SHP77 treated with DMSO at 0.1 percent for 48 hours (cell line): ENCODE measurements at places on chromosomes 7 and 10.

GRCh38 chr10:8338177-8338766 is 283.8 kb downstream of the GATA3 start:
- no peak for DNase-seq

DNA sequence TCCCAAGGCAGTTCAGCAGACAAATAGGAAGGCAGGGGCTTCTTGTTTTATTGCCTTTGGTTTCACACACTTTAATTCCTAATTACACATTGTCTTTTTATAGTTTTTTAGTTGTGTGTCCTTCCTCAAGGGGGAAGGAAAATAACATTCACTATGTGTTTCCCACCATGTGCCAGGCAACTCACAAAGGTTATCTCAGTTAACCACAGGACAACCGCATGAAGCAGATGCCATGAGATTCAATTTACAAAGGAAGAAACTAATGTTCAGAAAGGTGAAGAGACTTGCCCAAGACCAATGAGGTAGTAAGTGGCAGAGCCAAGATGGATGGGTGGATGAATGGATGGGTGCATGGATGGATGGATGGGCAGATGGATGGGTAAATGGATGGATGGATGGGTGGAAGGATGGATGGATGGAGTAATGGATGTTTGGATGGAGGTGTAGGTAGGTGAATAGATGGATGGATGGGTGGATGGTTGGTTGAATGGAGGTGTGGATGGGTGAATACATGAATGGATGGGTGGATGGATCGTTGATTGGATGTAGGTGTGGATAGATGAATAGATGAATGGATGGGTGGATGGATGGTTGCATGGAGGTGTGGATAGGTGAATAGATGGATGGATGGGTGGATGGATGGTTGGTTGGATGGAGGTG is 77.9 kb downstream of the ARHGAP22 start:
- DNase-seq = no peak

DNA sequence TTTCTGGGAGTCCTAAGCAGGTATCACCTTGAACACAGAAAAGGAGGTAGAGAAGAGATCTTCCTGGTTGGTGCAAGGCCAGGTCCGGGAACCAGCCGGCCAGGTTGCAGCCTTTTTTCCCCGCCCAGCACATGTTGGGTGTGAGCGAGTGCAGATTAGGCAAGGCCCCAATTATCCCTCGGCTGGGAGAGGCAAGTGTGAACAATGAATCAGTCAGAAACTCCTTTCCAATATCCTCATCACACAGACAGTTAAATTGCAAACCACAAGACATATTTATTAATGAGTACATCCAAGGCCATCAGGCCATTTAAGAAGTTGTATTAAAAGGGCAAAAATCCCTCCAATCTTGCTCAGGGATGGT is 115.0 kb upstream of the AFAP1L2 start:
- no peak for DNase-seq

DNA sequence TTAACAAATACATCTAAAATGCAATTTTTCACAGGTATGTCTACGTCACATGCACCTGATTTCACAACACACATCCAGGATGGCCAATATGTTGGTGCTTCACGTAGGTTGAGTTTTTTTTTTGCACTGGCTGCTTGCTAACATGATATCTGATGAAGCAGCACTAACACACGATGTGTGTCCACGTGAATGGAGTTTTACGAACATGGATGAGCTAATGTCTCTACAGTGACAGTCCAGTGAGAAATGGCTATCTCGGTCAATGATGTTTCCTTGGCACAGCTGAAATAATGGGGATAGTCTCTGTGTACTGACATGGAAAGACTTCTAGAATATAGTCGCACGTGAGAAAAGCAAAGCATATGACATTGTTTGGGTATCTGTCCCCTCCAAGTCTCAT is 563.9 kb upstream of the ADARB2 start:
- no peak for DNase-seq

- DNase-seq = no peak
Measured at GRCh38 chr10:88651101-88651551, 13.1 kb upstream of the LIPF start.

- DNase-seq = no peak
Measured at GRCh38 chr10:117751259-117751658, 208.7 kb downstream of the EMX2 start.

- DNase-seq = no peak
Measured at GRCh38 chr7:142881586-142882337, 3.8 kb downstream of the TRPV6 start.

DNA sequence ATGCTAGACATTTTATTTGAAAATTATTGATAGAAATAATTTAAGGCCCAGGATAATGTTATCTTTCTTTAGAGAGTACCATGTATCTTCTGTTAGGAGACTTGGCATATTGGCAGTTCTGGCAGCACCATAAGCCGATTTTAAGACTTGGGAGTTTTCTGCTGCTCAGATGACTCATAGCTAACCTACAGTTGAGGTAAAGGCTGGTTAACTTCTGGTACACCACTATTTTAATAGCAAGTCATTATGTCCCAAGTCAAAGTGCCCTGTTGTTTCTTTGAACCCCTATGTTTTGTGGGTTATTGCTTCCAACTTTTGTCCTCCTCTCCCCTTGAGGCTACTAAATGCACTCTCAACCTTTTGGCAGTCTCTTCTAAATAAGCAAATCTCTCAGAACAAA is 25.2 kb downstream of the ATRNL1 start:
- DNase-seq = no peak

GRCh38 chr7:36348771-36349170 is 40.9 kb upstream of the ANLN start:
- DNase-seq = no peak

DNA sequence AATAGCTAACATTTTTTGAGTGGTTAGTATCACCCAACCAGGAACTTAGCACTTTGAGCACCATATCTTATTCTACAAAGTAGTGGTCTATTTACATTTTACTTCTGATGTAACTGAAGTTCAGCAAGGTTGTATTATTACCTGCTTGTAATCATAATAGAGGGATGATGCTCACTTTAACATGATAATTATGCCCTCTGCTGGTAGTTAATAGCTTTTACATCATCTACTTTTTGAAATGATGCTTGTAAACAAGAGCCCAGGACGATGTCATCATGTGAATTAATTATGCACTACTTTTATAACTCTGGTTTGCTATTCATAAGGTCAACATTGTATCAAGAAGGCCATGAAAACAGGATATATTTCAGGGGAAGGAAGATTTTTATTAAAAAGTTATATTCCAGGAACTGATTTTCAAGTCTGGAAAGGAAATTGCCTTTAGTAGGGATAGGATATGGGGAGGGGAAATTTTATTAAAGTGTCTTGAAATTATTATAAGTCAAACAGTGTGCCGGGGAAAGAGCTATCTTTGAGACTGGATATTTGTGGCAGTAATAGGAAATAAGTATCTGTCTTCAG is 80.3 kb upstream of the SCIN start:
- DNase-seq = peak; percentile 79

DNA sequence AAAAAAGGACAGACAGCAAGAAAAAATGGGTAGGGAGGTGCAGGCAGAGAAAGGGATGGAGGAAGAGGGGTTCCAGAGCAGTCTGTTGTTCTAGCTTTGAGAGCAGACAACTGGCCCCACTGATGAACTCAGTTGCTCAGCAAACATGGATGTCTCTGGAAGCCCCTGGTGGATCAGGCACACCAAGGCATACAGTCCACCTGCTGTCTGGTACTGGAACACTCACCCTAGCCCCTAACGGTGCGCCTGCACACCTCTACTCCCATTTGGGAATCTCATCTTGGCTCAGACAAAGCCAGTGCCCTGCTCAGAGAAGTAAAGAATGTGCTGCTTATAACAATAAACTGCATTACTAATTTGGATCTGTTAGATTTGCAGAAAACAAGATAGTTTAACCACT is 7.7 kb downstream of the MACROH2A2 start:
- no peak for DNase-seq

- no peak for DNase-seq
Measured at GRCh38 chr10:99529591-99530107, 3.1 kb upstream of the NKX2-3 start.

GRCh38 chr10:101565936-101566332 is 22.1 kb downstream of the POLL start:
- DNase-seq = no peak

GRCh38 chr10:102611514-102612087 is 32.7 kb upstream of the TRIM8 start:
- no peak for DNase-seq

GRCh38 chr7:55568613-55569268 is 3.6 kb downstream of the VOPP1 start:
- no peak for DNase-seq

DNA sequence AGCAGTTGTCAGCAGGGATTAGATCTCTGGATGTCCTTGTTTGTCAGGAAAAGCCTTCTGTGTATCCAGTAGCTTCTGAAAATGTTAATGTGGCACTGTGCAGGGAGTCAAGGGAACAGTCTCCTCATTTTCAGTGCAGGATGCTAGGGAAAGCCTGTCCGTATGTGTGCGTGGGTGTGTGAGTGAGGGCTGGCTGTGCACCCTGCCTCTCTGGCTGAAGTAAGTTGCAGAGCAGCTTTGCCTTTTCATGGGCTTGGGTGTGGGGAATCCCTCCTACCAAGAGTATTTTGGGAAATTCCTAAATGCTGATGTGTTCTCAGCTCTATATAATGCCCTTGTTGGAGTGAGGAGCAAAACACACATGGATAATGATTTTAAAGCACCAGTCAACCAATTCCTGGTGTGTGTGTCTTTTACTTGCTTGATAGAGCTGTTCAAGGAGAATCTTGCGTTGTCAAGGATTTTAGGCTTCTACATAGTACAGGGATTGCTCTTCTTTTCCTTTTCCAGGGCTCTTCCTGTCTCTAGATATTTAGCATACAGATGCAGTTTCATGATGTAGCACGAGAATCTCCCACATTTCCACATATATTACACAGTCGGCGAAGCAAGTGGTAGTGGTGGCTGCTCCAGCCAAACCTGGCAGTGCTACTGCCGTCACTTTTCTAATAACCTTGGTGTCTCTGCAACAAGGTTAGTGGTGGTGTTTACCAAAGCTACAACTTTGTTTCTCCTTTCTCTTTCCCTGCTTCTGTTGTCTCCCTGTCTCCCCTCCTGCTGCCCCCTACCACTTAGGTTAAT is 92.8 kb downstream of the MCU start:
- DNase-seq = no peak

- DNase-seq = no peak
Measured at GRCh38 chr10:100983868-100984671, 3.2 kb downstream of the MRPL43 start.

- DNase-seq = peak; percentile 52
Measured at GRCh38 chr10:98269435-98269912, 1.5 kb upstream of the LOXL4 start.

DNA sequence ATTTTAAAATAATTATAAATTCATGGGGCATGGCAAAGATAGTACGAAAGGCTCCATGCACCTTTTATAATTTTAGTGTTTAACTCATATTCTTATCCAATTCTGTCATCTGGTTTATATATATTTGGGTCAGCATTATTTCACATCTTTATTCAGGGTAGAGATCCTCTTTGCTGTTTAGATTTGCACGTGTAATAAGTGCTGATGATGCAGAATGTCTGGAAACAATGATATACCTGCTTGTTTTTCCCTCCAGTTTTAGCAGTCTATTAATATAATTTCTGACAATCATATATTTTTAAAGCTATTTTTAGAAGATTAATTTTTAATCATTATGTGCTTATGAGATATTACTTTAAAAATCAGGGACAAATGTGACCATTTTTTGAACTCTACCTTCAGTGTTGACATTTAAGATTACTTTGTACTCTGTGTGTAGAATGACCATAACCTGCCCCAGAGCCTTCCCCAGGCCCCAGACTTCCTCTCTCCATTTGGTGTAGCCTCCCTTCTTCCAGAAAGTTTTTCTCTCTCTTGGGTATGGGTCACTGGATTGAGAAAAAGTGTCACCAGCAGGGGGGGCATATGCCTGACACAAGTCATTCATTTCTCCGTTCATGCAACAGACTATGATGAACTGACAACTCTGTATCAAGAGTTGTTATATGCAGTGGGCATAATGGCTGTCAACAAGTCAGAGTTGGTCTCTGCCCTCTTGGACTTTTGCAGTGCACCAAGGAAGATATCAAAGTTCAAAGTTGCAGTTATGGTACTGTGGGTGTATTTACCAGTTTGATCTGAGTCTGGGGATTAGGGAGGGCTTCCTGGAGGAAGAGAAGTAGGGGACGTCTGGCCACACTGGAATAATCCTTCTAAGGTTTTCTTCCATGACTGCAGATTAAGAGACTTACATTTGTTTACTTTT is 192.6 kb upstream of the CCDC6 start:
- DNase-seq = no peak

DNA sequence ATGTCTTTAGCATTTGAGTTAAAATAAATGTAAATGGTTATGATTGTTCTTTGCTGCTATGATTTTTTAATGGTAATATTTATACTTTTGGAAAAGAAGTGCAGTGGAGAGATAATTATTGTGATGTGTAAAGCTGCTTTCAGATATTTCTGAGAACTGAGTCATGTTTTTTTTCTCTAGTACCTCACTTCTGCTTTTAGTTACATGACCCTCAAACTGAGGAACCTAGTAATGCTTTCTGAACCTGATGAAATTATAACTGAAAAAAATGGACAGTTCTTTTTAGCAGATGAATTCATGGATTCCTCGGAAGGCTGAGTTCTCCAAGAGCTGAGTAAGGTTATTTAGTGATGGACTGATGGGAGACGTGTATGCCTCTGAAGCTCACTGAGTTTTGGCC is 167.8 kb downstream of the CDCA7L start:
- DNase-seq = no peak

- DNase-seq = no peak
Measured at GRCh38 chr10:30215623-30216022, 133.5 kb downstream of the MTPAP start.

- no peak for DNase-seq
Measured at GRCh38 chr10:101080933-101081931, 19.4 kb downstream of the KAZALD1 start.

GRCh38 chr10:98466861-98467505 is 20.2 kb upstream of the HPS1 start:
- no peak for DNase-seq

DNA sequence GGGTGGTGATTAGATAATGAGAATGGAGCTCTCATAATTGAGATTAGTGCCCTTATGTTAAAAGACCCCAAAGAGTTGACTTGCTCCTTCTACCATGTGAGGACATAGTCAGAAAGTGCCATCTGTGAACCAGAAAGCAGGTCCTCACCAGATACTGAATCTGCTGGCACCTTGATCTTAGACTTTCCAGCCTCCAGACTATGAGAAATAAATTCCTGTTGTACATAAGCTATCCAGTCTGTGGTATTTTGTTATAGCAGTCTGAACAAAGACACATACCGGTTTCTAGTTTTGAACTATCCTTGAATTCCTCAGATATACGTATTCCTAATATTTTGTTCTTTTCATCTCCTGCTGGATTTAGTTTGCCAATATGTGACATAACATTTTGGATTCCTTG is 228.1 kb downstream of the FZD1 start:
- no peak for DNase-seq

GRCh38 chr10:43809211-43809930 is 160.7 kb upstream of the ZNF32 start:
- no peak for DNase-seq

DNA sequence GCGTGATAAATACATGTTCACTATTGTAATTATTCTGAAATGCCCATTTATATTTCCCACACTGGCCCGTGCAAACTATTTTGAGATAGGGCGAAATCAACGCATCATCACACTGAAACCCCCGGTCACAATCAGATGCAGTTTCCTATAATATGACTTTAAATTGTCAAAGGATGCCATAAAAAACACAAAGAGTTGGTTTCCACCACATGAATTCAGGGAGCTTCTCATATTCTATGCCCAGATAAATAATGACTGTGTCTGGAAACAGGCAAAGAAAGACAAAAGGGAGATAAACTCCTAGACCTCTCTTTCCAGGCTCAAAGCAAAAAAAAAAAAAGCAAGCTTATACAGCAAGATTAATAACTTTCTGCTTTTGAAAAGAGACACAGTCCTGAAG is 375.8 kb upstream of the AKR1E2 start:
- no peak for DNase-seq
